ENCODE measurements at places on chromosomes 3 and 15.

DNA sequence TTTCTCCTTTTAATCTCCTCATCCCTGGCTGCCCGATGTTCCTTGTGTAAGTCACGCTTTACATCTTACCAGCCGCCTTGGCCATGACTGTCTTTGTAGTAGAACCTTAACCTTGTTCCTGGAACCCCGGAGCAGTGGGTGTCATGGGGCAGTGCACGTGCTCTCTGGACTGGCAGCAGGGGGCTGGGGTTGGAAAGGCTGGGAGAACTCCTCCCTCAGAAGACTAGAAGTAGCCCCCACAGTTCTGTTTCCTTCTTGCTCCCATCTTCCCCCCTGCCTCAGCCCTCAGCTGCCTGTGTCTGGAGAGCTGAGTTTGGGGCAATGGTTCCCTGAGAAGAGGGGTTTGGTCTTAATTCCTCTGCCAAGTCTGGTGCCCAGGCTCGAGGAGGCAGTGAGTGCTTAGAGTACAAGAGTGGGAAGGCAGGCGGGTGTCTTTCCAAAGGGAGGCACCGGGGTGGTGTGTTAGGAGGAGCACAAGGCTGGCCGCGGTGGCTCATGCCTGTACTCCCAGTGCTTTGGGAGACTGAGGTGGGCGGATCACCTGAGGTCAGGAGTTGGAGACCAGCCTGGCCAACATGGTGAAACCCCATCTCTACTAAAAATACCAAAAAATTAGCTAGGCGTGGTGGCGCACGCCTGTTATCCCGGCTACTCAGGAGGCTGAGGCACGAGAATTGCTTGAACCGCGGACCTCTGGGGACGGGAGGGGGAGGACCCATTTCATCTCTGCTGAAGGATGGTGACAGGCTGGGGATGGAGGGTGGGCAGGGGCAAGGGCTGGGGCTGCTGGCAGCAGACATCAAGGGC lies 100.4 kb downstream of the VGLL4 start:
- no peak for DNase-seq

GRCh38 chr3:45872569-45872968 lies 13.8 kb upstream of the CCR9 start:
- no peak for DNase-seq

GRCh38 chr15:69215314-69216035 lies 55.0 kb downstream of the GLCE start:
- no peak for DNase-seq

DNA sequence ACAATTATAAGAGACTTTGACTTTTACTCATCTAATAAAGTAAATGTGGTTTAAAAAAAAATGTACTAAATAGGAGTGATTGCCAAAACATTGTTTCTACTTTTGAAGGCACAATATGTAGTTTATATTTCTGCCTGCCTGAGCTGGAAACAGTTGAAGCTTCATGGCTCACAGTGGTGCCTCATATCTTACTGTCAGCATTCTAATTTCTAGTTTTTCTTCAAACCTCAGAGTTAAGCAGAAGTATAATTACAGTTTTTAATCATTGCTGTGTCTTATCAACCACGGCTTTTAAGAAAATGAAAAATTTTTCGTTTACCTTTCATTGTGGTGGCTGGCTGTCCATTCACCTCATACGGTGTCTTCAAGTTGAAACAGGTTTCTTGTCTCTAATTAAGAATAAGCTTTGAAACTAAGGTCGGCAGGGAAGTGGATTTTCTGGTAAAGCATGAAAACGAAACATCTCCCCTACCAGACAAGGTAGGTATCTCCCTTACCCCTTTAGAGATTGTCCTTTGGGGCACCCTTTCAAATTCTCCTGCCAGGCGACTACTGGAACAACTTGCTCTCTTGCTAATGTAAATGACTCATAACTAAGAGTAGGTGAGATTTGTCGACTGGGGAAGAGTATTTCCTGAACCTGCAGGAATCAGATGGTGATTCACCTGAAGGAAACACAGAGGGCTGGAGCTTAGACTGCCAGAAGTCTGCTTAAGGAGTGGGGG lies at the start of gene GPR87:
Gene GPR87 (minus strand): TSS at position 554 of the 725 bp plus-strand sequence. CDS start 16,720 bp downstream, outside the sequence.
- DNase-seq: no peak

All from CD4-positive, alpha-beta T cell treated with Interleukin-17A for 1 hour (primary cell).